IMR-90 (cell line): ENCODE measurements at places on chromosomes 2 and 18.

DNA sequence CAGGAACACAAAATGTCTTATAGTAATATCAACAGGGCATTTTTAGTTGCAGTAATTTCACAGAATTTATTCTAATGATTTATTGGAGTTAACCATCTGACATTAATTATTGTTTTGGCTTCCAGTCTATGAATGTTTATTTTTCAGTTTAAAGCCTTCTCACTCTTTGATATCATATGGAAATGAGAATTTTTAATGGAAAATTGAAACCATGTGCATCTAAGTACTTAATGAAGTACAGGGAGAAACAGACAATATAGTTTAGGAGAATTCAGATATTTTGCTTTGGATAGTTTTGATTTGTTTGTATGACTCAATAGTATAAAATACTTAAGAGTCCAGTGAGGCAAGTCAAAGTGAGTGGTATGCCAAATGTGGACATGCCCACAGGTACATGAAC, 126.1 kb downstream of the OLA1 start:
- H3K4me3 ChIP-seq: no peak overlapping the region
- no peaks in the 10 kb centered on the region for H3K36me3 ChIP-seq
- no peaks in the 10 kb centered on the region for H3K27me3 ChIP-seq
- H3K4me1 ChIP-seq: peaks cover 7% of the 10 kb centered on the region; the same call in 1 of the 2 replicates

GRCh38 chr18:76518123-76518859, 23.2 kb upstream of the ZNF516 start:
- H3K27ac ChIP-seq: peak overlapping the region; percentile 56; the same call in 1 of the 2 replicates
- peak overlapping the region; percentile 41 for H3K4me3 ChIP-seq
- no peaks in the 10 kb centered on the region for H3K36me3 ChIP-seq
- peaks cover 2% of the 10 kb centered on the region; the same call in 1 of the 2 replicates for H3K4me1 ChIP-seq

DNA sequence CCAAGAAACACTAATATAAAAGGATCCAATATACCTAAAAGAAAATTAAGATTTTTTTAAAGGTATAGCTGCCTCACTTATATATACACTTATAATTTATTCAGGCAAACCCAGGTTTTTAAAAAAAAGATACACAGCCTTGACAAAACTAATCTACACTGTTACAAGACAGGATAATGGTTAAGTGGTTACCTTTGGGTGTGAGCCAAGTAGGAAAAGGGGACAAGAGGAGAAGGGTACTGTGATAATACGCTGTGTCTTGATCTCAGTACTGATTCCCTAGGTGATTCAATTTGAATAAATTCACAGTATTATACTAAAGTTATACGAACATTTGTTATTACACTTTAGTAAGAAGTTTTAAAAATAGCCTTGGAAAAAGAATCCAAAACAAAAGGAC, 30.6 kb downstream of the KLHL41 start:
- 0 out of 2 replicates have a peak, but pooled peaks cover 3% of the 10 kb centered on the region for H3K36me3 ChIP-seq
- no peaks in the 10 kb centered on the region for H3K4me1 ChIP-seq
- H3K27me3 ChIP-seq: no peaks in the 10 kb centered on the region
- H3K27ac ChIP-seq: no peak overlapping the region
- no peak overlapping the region for H3K4me3 ChIP-seq
- DNase-seq: no peak

DNA sequence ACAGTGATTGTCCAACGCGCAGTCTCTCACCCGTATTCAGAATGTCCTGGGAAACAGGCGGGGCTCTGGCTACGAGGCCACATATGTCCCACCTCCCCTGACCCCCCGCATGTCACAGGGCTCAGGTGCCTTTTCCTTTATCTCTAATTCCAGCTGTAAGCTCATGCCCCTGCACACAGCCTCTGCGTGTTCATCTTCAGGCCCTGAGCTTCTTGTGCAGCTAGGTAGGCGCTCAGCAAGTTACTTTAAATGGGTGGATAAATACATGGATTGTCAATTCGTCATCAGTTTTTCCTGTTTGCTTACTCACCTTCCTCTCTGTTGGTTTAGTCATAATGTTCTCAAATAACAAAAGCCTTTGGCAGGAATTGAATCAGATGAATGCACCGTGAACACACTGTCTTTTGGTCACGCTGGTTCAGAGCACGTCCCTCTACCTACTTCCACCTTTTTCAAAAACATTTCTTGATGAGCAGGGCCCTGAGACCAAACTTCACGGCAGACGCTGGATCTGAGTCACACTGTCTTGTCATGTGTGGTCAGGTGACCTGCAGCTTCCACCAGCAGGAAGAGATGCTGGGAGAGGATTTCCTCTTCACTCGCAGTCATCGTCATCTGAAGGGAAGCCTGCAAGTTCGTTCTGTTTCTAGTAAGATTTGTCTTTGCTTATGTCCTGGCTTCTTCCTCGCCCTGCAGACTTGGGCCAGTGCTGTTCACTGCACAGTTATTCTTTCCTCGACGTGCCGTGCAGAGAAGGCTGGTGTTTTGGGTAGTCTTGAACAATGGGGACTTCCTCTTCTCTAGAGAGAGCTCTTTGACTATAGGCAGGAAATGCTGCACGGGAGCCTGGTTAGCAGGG, 138.1 kb downstream of the PTGR3 start:
- H3K4me3 ChIP-seq: no peak overlapping the region
- DNase-seq: peak; percentile 90
- no peaks in the 10 kb centered on the region for H3K27me3 ChIP-seq
- H3K27ac ChIP-seq: peak overlapping the region; percentile 28; the same call in 1 of the 2 replicates

DNA sequence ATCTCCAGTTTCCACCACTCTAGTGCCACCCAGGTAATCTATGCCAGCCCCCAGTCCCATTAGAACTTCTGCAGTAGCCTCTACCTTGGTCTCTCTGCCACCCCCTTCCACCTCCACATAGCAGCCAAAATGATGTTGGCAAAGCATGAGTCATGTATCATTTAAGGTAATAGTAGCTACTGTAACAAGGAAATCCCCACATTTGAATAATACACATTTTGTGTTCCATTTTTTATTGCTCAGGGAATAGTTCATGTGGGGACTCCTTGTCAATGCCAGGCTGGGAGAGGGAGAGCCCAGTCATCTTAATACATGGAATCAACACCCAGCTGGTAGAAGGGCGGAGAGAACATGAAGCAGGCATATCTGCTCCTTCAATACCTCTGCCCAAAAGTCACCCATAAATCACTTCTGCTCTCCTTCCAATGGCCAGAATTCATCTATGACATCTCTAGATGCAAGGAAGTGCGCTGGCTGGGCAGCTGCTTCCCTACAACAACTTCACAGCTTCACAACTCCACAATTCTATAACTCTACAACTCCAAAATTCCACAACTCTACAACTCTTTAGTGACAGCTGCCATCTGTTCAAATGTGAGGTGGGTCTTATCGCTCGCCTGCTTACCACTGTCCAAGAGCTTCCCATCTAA, 70.6 kb upstream of the GLS start:
- H3K4me1 ChIP-seq: peaks cover 8% of the 10 kb centered on the region
- H3K36me3 ChIP-seq: no peaks in the 10 kb centered on the region
- no peak overlapping the region for H3K4me3 ChIP-seq
- no peak overlapping the region for H3K27ac ChIP-seq
- DNase-seq: no peak

GRCh38 chr18:37710726-37711125, 145.1 kb upstream of the CELF4 start:
- no peak overlapping the region for H3K27ac ChIP-seq
- no peak for DNase-seq
- H3K4me1 ChIP-seq: no peaks in the 10 kb centered on the region
- H3K27me3 ChIP-seq: no peaks in the 10 kb centered on the region
- no peaks in the 10 kb centered on the region for H3K36me3 ChIP-seq
- H3K4me3 ChIP-seq: no peak overlapping the region

DNA sequence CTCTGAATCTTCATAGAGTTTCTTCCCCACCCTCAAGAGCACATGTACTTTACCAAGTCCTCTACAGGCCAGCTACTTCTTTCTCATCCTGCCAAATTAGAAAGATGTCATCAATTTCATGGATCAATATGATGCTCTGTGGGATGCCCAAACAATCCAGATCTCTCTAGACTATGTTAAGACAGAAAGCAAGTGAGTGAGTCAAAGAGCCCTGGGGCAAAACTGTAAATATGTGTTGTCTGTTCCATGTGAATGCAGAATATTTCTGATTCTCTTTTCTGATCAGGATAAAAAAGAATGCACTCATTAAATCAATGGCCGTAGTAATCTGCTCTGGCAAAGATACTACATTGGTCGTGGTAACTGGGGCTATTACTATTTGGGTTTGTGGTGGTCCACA, 53.1 kb upstream of the ROCK2 start:
- no peak overlapping the region for H3K27ac ChIP-seq
- no peak overlapping the region for H3K4me3 ChIP-seq
- H3K27me3 ChIP-seq: no peaks in the 10 kb centered on the region
- DNase-seq: no peak

DNA sequence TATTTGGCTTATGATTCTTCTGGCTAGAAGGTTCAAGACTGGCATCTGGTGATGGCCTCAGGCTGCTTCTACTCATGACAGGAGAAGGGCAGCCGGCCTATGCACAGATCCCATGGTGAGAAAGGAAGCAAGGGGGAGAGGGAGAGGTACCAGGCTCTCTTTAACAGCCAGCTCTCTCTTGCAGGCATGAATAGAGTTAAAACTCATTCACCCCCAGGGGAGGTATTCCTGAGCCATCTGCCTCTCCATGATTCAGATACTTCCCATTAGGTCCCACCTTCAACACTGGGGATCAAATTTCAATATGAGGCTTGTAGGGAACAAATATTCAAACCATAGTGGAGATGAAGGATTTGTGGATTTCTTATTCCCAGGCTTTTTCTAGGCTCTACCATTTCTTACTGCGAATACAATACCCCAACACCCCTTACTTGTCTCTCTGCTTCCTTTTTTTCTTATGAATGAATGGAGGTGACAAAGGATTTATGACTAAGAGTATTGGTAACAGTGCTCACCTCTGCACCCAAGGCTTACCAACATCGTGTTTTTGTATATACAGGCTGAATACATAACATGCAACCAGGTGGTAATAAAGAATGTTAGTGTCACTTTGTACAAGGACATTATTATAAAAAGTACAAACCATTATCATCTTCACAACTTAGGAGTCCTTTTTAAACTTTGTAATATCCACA, 454.6 kb upstream of the TRIB2 start:
- no peaks in the 10 kb centered on the region for H3K36me3 ChIP-seq
- peak; percentile 39 for DNase-seq
- H3K4me1 ChIP-seq: peaks cover 2% of the 10 kb centered on the region; the same call in 1 of the 2 replicates

DNA sequence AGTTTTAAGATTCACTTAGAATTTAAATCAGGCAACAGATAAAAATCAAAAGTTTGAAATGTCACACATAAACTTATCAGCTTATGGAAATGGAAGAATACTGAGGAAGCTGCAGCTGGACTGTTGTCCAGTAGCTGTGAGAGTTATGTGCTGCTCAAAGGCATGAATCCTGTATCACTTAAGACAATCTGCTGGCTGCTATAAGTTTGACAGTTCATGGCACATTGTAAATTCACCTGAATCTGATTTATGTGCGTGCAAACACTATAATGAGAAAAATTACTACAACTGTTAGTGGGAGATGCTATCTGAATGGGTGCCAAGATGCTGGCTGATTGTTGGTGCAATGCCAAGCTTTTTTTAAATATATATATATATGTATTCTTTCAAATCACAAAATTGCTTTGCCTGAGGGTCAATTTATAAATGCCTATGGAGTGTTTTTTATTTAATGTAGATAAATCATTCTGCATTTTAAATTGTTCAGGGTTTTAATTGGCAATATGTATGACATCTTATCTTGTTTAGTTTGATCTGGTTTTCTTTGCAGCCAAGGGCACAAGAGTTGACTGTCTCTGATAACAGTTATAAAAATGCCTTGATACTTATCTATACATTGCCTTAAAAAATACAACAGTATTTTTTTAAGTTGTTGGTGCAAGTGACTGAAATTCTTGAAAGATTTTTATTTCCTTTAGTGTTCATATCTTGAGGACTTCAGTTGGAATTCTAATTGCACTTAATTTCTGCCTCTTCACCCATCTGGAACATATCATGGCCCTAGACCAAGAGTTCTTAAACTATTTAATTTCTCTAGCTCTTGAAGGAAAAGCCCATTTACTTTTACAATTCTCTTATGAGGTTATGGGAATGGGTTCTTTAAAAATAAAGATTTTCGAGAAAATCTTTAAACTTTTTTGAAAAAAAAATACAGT, 48.7 kb downstream of the CAVIN2 start:
- no peak for DNase-seq
- peaks cover 2% of the 10 kb centered on the region; the same call in 1 of the 2 replicates for H3K27me3 ChIP-seq
- no peaks in the 10 kb centered on the region for H3K4me1 ChIP-seq

- peak; percentile 89 for DNase-seq
- H3K4me1 ChIP-seq: peaks cover 30% of the 10 kb centered on the region
- H3K27me3 ChIP-seq: no peaks in the 10 kb centered on the region
- H3K4me3 ChIP-seq: no peak overlapping the region
- H3K36me3 ChIP-seq: no peaks in the 10 kb centered on the region
- H3K27ac ChIP-seq: peak overlapping the region; percentile 92
Measured at GRCh38 chr2:237262838-237263771, 150.9 kb downstream of the COL6A3 start.

DNA sequence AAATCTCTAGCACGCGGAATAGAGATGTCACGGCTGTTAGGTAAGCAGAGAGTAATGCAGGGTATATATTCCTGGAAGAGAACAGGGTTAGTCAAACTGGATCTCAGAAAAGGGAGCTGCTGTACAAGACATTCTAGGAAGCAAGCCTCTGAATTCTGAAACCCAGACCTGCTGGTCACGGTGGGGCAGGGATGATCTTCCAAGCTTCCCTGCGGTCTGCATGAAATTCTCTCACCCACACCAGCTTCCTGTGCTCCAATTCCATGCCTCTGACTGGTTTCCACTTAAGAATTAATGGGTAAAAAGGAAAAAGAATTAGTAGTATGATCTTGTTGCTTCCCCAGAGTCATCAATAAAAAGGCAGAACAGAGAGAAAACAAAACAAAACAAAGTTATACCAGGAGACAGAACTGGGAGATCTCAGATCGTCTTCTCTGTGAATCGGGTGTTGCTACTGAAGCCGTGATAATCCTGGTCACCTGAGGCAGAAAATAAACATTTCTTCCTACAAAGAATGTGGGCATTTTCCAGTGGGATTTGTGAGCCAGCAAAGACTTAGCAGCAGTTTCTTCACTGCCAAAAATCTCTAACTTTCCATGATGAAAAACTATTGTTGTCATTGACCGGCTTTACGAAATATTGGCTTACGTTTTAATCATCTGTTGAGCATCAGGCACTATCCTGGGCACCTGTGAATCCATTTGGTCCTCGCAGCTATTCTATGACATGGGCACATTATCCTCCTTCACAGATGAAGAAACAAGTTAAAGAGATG, 5.3 kb upstream of the CYP27C1 start:
- DNase-seq: peak; percentile 72
- no peak overlapping the region for H3K27ac ChIP-seq
- H3K4me1 ChIP-seq: peaks cover 6% of the 10 kb centered on the region; the same call in 1 of the 2 replicates
- no peak overlapping the region for H3K4me3 ChIP-seq
- peaks cover 28% of the 10 kb centered on the region for H3K27me3 ChIP-seq
- H3K36me3 ChIP-seq: no peaks in the 10 kb centered on the region

GRCh38 chr2:233841183-233841582, 13.2 kb downstream of the HJURP start:
- H3K4me3 ChIP-seq: no peak overlapping the region
- no peak overlapping the region for H3K27ac ChIP-seq
- H3K27me3 ChIP-seq: no peaks in the 10 kb centered on the region
- no peak for DNase-seq
- peaks cover 22% of the 10 kb centered on the region for H3K36me3 ChIP-seq
- H3K4me1 ChIP-seq: peaks cover 2% of the 10 kb centered on the region; the same call in 1 of the 2 replicates

GRCh38 chr2:126793885-126794613, 104.6 kb upstream of the TEX51 start:
- H3K36me3 ChIP-seq: no peaks in the 10 kb centered on the region
- no peak overlapping the region for H3K27ac ChIP-seq
- no peak overlapping the region for H3K4me3 ChIP-seq
- H3K27me3 ChIP-seq: peaks cover 2% of the 10 kb centered on the region; the same call in 1 of the 2 replicates
